ENCODE measurements at places on chromosomes 12 and 14.

DNA sequence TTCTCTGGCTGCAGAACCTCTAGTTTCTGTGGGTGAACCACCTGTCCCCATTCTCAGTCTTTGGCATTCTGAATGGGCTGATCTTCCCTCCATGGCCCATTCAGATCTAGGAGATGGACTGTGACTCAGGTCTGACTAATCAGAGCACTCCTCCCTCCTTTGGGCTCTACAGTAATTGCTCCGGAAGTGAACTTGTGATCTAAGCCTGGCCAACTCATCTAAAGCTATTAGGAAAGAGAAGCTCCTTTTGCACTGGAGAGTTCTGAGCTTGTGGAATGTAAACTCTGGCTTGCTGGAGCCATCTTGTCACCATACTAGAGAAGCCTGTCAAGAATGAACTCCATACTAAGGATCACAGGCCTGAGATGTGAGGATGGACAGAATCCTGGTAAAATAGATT, 168.2 kb downstream of the SUDS3 start:
- no peaks in the 10 kb centered on the region for H3K27me3 ChIP-seq
- H3K36me3 ChIP-seq: no peaks in the 10 kb centered on the region
- H3K4me1 ChIP-seq: no peaks in the 10 kb centered on the region
- no peak overlapping the region for H3K27ac ChIP-seq

GRCh38 chr12:54220092-54220557, 31.3 kb upstream of the SMUG1 start:
- peak; percentile 52 for DNase-seq
- peaks cover 16% of the 10 kb centered on the region for H3K4me1 ChIP-seq
- no peaks in the 10 kb centered on the region for H3K36me3 ChIP-seq
- no peak overlapping the region for H3K27ac ChIP-seq
- H3K4me3 ChIP-seq: no peak overlapping the region
- H3K27me3 ChIP-seq: peaks cover 2% of the 10 kb centered on the region

GRCh38 chr12:29146196-29146595, 2.9 kb upstream of the FAR2 start:
- H3K36me3 ChIP-seq: peaks cover 2% of the 10 kb centered on the region
- no peak overlapping the region for H3K4me3 ChIP-seq
- no peak for DNase-seq
- H3K4me1 ChIP-seq: peaks cover 17% of the 10 kb centered on the region
- no peak overlapping the region for H3K27ac ChIP-seq

GRCh38 chr12:92634730-92635129, 68.1 kb upstream of the PLEKHG7 start:
- no peak overlapping the region for H3K4me3 ChIP-seq
- no peaks in the 10 kb centered on the region for H3K4me1 ChIP-seq
- DNase-seq: no peak
- H3K36me3 ChIP-seq: no peaks in the 10 kb centered on the region
- H3K27me3 ChIP-seq: peaks cover 1% of the 10 kb centered on the region

DNA sequence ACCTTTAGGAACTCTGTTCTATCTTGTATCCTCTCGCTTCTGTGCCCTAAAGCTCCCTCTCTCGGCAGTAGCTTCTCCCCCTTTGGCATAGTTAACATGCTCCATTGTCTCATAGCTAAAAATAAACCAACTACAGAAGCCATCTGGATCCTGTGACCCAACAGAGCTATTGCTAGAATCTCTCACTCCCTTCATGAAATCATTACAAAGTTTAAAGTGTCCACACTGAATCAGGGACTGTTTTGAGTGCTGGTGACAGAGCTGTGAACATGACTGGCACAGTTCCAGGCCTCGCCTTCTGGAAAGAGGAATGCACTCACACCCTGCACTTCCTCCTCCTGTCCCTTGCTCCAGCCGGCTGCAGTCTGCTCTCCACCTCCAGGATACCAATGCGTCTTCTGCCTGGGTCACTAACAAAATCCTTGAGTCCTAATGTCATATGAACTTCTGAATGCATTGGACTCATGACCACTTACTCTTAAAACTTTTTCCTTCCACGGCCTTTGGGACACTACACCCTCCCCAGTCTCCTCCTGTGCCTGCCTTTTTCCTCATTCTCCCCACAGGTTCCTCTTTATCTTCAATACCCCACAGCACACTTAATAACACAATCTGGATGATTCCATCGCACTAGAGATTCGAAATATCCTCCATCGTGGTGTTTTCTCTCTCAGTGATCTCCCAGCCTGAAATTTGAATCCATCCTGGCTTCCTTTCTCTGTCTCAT, 13.2 kb downstream of the PLBD1 start:
- DNase-seq: no peak
- H3K4me1 ChIP-seq: no peaks in the 10 kb centered on the region
- H3K27me3 ChIP-seq: peaks cover 2% of the 10 kb centered on the region
- H3K27ac ChIP-seq: no peak overlapping the region
- no peaks in the 10 kb centered on the region for H3K36me3 ChIP-seq

GRCh38 chr14:66490143-66491111, 4.3 kb downstream of the CCDC196 start:
- H3K4me1 ChIP-seq: peaks cover 3% of the 10 kb centered on the region
- no peak for DNase-seq
- H3K27ac ChIP-seq: no peak overlapping the region
- no peaks in the 10 kb centered on the region for H3K36me3 ChIP-seq
- H3K27me3 ChIP-seq: peaks cover 10% of the 10 kb centered on the region

GRCh38 chr12:89236237-89236636, 116.1 kb downstream of the DUSP6 start:
- peak overlapping the region; percentile 82 for H3K27ac ChIP-seq
- H3K27me3 ChIP-seq: no peaks in the 10 kb centered on the region
- peaks cover 33% of the 10 kb centered on the region for H3K36me3 ChIP-seq
- DNase-seq: no peak
- H3K4me3 ChIP-seq: no peak overlapping the region
- H3K4me1 ChIP-seq: peaks cover 92% of the 10 kb centered on the region

- H3K27me3 ChIP-seq: no peaks in the 10 kb centered on the region
- DNase-seq: no peak
- H3K4me3 ChIP-seq: no peak overlapping the region
- no peaks in the 10 kb centered on the region for H3K36me3 ChIP-seq
- H3K27ac ChIP-seq: no peak overlapping the region
- no peaks in the 10 kb centered on the region for H3K4me1 ChIP-seq
Observed at GRCh38 chr14:36757734-36758601, 96.3 kb downstream of the PAX9 start.

GRCh38 chr14:73829526-73830431, 21.9 kb upstream of the PTGR2 start:
- peak overlapping the region; percentile 8 for H3K4me3 ChIP-seq
- peaks cover 18% of the 10 kb centered on the region for H3K4me1 ChIP-seq
- H3K27me3 ChIP-seq: no peaks in the 10 kb centered on the region
- peak overlapping the region; percentile 91 for H3K27ac ChIP-seq
- H3K36me3 ChIP-seq: no peaks in the 10 kb centered on the region
- DNase-seq: peak; percentile 16

- peak; percentile 16 for DNase-seq
- peaks cover 20% of the 10 kb centered on the region for H3K27me3 ChIP-seq
- H3K4me1 ChIP-seq: peaks cover 53% of the 10 kb centered on the region
- H3K36me3 ChIP-seq: peaks cover 12% of the 10 kb centered on the region
- peak overlapping the region; percentile 96 for H3K4me3 ChIP-seq
Observed at GRCh38 chr12:49706351-49707127, 666 bp downstream of the FMNL3 start.

DNA sequence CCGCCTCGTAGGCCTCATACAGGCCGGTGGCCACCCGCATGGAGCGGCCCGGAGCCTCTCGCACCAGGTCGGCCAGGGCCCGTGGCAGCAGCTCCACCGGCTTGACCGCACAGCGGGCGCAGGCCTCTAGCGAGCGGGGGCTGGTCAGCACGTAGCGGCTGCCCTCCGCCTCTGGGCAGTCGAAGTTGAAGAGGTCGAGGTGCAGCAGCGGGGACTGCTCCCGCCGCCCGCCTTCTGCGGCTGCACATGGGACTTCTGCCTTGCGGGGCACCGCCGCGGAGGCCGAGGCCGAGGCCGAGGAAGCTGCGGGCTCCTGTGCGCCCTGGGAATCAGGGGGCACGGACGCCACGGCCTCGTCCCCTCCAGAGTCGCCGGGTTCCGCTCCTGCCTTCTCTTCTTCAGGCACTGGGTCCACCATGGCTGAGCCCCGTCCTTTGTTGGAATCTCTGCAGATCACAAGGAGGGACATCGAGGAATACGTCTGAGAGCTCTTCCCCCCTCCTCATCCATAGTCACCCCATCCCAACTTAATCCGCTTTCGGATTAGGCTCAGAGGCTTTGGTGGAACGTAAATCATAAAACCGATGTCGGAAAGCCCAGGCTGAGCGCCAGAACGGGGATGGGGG, 1.4 kb downstream of the CCDC177 start:
- peaks cover 55% of the 10 kb centered on the region for H3K27me3 ChIP-seq
- no peak for DNase-seq
- H3K4me1 ChIP-seq: peaks cover 10% of the 10 kb centered on the region
- peak overlapping the region; percentile 29 for H3K27ac ChIP-seq

GRCh38 chr14:64950889-64951288, 8.3 kb upstream of the GPX2 start:
- no peaks in the 10 kb centered on the region for H3K27me3 ChIP-seq
- no peak overlapping the region for H3K27ac ChIP-seq
- H3K36me3 ChIP-seq: peaks cover 9% of the 10 kb centered on the region
- H3K4me3 ChIP-seq: no peak overlapping the region

DNA sequence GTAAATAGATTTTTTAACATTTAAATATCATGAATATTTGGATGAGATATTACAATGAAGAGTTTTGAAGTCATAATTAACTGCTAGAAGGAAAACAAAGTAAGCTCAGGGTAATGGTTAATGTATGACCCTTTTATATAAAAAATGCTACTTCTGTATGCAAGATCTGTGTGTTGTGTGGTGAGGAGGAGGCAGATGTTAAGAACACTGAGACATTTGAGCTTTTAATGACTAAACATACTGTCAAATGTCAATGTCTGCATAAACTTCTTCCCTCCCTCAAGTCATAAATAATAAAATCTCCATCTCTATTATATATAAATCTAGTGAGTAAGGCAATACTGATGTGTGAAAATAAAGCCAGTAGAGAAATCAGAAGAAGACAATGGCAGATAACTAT, 1.4 kb downstream of the TPH2 start:
- H3K27ac ChIP-seq: no peak overlapping the region
- H3K4me1 ChIP-seq: peaks cover 17% of the 10 kb centered on the region
- no peak for DNase-seq
- H3K4me3 ChIP-seq: no peak overlapping the region
- H3K27me3 ChIP-seq: peaks cover 28% of the 10 kb centered on the region

GRCh38 chr12:124073356-124074035, 100.5 kb downstream of the ZNF664 start:
- peaks cover 5% of the 10 kb centered on the region for H3K27me3 ChIP-seq
- no peak overlapping the region for H3K4me3 ChIP-seq
- no peak overlapping the region for H3K27ac ChIP-seq
- no peaks in the 10 kb centered on the region for H3K36me3 ChIP-seq
- H3K4me1 ChIP-seq: no peaks in the 10 kb centered on the region

Measured in activated T-helper 1 cell treated with anti-CD3 and anti-CD28 coated beads, Interleukin-12 subunit alpha, Interleukin-12 subunit beta, Interleukin-2, Interleukin-4 antibody, amounts not matched to agents 30 ng/mL and 10 ng/mL and 1 ng/mL, durations not matched to agents 14 hours and 24 hours and 36 hours (primary cell).